Endothelial cell (in vitro differentiated cells): ENCODE measurements at places on chromosomes 12 and 14. TPM values are rescaled to one million over a fixed set of nuclear protein-coding genes. Genes with fewer than 3 reads are reported as not detected.

DNA sequence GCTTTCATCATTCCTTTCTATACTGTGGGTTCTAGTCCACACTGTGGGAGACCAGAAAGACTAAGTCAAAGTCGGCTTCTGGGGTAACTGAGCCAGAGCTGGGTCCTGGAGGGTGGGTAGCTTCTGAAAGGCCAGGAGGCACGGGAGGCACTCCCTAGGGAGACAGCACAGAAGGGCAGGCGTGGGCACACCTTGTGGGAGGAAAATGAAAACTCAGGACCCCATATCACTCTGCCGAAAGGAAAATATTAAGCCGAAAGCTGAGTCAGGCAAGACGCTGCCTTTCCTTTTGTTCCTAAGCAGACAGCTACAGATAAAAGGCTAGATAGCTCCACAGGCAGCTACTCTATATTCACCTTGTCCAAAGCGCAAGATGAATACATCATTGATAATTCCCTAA lies 20.7 kb downstream of the ANO2 start:
- no peak for DNase-seq

- DNase-seq, result no peak
These were observed 2.4 kb downstream of the ABCB9 start for GRCh38 chr12:122963941-122964265.

GRCh38 chr12:76878099-76878898 lies 520 bp downstream of the CSRP2 start:
- peak; percentile 48 for DNase-seq

GRCh38 chr12:88325076-88325815 lies 183.1 kb downstream of the TMTC3 start:
- DNase-seq, result no peak

GRCh38 chr14:77579065-77579464 lies 37.4 kb downstream of the SPTLC2 start:
- no peak for DNase-seq

DNA sequence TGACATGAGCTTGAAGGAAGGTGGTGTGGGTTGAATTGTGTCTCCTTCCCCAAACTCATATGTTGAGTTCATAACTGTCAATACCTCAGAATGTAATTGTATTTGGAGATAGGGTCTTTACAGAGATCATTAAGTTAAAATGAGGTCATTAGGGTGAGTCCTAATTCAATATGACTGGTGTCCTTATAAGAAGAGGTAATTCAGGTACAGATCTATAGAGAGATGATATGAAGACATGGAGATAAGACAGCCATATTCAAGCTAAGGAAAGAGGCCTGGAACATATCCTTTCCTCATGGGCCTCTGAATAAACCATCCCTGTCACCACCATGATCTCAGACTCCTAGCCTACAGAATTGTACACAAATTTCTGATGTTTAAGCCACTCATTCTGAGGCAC lies 514.7 kb upstream of the MGAT4C start:
- DNase-seq, result no peak

DNA sequence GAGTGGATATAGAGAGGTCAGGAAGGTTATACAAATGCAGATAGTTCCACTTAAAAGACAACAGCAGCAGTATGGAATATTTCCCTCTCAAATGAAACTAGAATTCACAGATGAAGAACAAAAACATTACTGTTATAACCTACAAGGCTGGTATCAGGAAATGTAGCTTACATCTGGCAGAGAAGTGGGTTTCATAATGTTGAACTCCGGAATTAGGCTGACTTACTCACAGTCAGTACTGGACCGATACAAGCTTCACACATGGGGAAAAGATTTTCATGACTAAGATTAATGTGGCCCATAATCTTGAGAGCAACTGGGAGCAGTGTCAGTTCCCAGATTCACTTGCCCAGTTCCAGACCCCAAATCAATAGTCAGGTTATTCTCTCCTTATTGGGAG lies 353.9 kb downstream of the DUSP6 start:
- no peak for DNase-seq

DNA sequence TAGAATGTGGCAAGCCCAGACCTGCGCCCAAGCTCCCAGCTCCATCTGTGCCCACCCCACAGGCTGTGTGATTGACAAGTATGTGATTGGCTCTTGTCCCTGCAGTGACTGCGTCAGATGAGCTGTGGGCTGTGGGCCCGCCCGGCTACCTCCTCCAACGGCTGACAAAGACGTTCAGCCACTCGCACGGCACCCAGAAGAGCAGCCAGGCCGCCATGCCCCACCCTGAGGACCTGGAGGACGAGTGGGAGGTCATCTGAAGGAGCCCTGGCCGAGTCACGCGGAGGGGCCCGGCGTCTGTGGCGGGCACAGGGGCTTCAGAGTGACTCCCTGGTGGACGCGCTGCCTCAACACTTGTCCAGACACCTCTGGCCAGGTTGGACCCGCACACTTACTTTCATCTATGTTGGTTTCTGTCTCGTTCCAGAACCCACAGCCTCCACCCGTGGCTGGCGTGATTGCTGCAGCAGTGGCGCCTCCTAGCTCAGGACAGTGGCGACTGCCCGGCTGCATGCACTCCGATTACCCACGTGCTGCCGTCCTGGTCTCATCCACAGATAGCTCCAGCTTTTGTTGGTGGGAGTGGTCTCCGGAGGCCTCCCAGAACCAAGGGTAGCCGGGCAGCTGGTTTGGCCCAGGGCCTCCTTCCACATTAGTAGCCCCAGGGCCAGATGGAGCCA lies 11.4 kb downstream of the ANKRD9 start:
- no peak for DNase-seq

DNA sequence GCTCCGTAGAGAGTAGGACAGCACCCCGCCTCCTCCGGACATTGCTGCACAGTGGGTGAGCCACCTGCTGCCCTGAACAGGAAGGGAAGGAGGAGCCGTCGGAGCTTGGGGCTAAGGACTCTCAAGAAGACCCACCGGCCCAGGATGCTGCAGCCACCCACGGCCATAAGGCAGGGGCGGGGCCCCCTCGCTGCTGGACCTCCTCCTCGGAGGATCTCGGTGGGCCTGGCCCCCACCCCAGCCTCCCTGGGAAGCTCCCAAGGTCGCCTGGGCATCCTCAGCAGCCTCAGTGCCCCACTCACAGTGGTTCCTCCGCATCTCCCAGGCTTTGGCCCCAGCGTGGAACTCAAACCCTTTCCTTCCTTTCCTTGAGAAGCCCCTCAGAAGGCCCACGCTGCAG lies 68.6 kb upstream of the DIO3 start:
- DNase-seq, result no peak

- no peak for DNase-seq
These were observed 88.1 kb upstream of the NAV3 start for GRCh38 chr12:77742631-77743030.

- no peak for DNase-seq
These were observed 49.0 kb downstream of the MSRB3 start for GRCh38 chr12:65327207-65328076.

GRCh38 chr12:90042920-90043641 lies 334.4 kb upstream of the ATP2B1 start:
- no peak for DNase-seq

DNA sequence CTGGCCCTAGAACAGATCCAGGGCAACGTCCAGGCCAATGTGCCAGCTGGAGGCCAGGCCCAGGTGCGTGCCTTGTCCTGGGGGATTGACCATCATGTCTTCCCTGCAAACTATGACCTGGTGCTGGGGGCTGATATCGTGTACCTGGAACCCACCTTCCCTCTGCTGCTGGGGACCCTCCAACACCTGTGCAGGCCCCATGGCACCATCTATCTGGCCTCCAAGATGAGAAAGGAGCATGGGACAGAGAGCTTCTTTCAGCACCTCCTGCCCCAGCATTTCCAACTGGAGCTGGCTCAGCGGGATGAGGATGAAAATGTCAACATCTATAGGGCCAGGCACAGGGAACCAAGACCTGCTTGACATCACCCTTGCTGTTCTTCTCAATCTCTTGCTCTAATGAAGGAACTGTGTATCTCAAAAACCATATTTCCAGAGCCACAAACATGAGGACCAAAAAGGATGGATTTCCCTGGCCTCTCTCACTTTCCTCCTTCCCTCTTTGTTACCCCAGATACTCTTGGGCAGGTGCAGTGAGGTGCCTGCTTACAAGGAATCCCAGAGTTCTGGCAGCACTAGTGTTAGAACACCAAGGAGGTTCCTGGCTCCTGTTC lies 2.2 kb upstream of the TSFM start:
- no peak for DNase-seq

DNA sequence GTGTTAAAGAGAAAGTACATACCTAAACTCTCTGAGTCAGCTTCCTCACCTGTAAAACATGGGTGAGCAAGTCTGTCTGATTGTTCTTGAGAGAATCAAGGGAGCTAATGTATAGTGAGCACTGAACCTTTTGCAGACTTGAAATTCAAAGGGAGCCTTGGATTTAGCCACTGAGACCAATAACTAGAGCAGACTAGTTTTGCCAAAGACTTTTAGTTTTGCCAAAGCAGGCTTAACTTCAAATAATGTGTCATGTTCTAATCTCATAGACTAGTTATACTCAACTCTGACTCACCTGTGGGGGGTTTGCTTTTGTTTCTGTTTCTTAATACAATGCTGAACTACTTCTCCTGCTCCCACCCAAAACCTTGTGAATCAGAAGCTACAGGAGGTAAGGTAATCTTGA lies 123.7 kb downstream of the SLC25A21 start:
- no peak for DNase-seq

- no peak for DNase-seq
These were observed 112.5 kb downstream of the PTPRQ start for GRCh38 chr12:80556566-80556965.

GRCh38 chr12:49355913-49356312 lies 9.2 kb downstream of the DNAJC22 start:
- no peak for DNase-seq

Gene OVCH1
- total RNA-seq, result not detected

Gene E2F7
- 6.2 TPM for total RNA-seq

Gene OTUB2
- 2.3 TPM for total RNA-seq

Gene ALKBH2
- total RNA-seq, result 10.4 TPM

Gene SLC17A8
- not detected for total RNA-seq

Gene OR10P1
- total RNA-seq, result not detected

Gene PTPN6
- 22.1 TPM for total RNA-seq

Gene TMPRSS12
- total RNA-seq, result not detected

Gene SCN8A
- 5.0 TPM for total RNA-seq

Gene GPR84
- total RNA-seq, result 0.41 TPM

Gene MSI1
- total RNA-seq, result 27.6 TPM

Gene CIDEB
- total RNA-seq, result 0.82 TPM

Gene APPL2
- 44.7 TPM for total RNA-seq

Gene LGR5
- total RNA-seq, result 1.1 TPM

Gene FGF6
- total RNA-seq, result not detected
